Occipital lobe (tissue), 3 donors: ENCODE measurements at places on chromosomes 5 and 9. TPM values are rescaled to one million over a fixed set of nuclear protein-coding genes. Genes with fewer than 3 reads are reported as not detected.
A peak's percentile ranks its signal among the peaks of the same experiment; 100 is the strongest.

DNA sequence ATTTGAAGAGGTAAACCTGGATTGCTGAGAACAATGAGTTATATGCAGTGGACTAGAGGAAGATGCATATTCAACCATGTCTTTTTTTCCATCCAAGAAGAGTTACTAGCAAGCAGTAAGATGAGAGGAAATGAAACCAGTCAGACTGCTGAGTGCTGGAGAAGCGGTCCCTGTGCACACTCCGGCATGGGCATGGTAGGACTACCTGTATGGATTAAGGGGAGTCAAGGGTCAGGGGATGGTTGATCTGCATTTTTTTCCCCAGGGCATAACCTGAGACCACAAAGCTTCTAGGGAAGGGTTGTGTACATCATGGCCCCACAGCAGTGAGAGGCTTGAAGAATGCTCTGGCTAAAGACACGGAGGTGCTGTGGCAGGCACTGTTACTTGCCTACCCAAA lies 76.6 kb upstream of the ZNF169 start:
- DNase-seq = no peak

GRCh38 chr5:88690409-88691229 lies 192.4 kb downstream of the MEF2C start:
- DNase-seq = peak; percentile 82

DNA sequence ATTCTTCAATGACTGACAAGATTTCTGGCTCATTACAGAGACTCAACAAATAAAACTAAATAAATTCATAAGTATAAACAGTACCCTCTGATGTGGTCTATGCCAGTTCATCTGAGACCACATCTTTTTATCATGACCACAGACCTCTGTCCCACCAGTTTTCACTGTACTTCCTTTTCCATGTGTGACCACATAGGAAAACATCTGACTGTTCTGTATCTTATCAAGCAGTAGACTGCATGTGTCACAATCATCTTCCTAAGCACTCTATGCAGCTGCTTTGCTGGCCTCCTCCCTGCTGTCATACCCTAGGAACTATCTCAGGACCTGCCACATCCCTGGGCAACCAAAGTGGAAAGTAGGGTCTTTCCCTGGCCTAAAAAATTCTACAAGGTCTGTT lies 205.0 kb upstream of the ZNF462 start:
- no peak for DNase-seq

- no peak for DNase-seq
These were observed 90.1 kb downstream of the CRB2 start for GRCh38 chr9:123445981-123446610.

GRCh38 chr5:127471211-127471610 lies 46.2 kb upstream of the PRRC1 start:
- no peak for DNase-seq

DNA sequence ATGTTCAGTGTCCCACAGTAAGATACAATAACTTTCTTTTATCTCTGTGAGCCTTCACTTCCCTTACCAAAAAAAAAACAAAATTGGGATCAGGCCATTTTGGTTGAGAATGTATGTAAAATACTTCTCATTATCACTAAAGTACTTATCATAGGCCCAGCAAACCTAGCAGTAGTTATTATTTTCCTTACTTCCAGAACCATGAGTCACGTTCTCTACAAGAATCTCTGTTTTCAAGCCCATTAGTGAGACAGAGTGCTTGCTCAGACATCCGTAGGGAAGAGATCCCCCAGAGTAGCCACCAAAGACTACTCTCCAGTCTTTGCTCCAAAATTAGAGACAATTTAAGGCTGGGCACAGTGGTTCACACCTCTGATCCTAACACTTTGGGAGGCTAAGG lies 103.9 kb upstream of the NR5A1 start:
- no peak for DNase-seq

DNA sequence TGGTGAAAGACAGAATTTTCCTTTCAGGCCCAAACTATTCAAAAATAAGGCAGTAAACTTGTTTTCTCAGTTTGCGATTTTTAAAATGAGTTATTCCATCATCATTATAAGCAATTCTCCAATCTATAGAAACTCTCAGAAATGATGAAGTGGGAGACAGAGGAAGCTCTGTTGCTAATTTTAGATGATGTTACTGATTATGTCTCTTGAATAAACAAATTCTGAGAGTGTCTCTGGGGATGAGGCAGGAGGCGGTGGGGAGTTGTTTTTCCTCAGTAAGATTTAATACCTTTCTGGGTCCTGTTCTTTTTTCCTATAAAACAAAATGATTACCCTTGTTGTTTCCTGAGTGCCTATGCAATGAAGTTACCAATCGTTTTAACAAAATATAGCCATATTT lies 43.9 kb upstream of the TEX48 start:
- no peak for DNase-seq

GRCh38 chr9:77595426-77596095 lies 52.6 kb downstream of the GNA14 start:
- no peak for DNase-seq

GRCh38 chr9:105204416-105204815 lies 40.0 kb upstream of the SLC44A1 start:
- no peak for DNase-seq

- no peak for DNase-seq
These were observed 939.7 kb downstream of the NR2F1-AS1 start for GRCh38 chr5:92641031-92641962.

DNA sequence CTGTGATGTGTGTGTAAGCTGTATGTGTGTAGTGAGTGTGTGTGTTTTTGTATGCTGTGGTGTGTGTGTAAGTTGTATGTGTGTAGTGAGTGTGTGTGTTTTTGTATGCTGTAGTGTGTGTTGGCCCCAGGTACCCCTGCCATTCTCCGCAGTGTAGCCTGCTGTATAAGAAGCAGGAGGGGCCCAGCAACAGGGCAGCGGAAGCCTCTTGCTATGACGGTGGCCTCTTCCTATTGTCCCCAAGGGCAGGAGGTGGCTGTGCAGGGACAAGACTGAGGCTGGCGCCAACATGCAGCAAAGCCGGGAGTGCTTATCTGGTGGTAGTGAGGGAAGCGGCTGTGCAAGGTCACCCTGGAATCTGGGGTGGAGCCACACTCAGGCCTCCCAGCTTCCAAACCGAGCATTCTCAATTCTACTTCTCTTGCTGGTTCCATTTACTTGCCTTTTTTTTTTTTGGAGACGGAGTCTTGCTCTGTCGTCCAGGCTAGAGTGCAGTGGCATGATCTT lies 5.1 kb downstream of the SPAAR start:
- no peak for DNase-seq

GRCh38 chr9:16626577-16627130 lies 243.8 kb downstream of the BNC2 start:
- no peak for DNase-seq

- no peak for DNase-seq
These were observed 109.1 kb downstream of the ALDH1A1 start for GRCh38 chr9:72843520-72844439.

DNA sequence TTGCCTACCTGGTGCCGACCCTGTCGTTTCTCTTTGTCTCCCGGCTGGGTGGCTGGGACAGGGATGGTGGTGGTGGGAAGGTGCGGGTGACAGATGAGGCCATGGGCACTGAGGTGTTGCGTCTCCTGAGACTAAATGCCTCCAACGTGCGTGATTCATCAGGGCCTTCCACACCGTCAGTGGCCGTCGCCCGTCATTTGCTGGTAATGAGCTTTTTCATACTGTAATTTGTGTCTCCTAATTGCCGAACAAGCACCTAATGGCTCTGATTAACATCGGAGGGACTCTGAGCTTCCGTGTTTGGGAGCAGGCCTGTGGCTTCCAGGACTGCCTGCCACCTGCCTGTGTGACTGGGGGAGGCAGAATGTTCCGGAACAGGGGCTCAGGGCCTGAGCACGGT lies 35.2 kb downstream of the RXRA start:
- DNase-seq = no peak

DNA sequence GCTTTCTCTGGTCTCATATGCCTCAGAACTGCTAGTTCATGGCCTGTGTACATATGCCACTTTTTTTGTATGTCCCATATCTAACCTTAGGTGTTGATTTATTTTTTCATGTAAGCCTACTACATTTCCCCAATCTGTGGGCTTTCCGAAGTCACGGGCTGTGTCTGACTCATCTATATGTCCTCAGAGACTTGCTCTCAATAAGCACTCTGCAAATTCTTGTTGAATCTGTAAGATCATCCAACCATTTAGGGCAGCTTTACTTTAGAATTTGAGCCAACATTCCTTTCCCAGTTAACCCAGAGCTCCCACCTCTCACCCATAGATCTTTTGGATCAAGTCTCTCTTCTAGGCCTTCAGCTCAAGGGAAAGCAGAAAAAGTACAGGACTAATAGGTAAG lies 263.4 kb downstream of the SEC61B start:
- DNase-seq = no peak

DNA sequence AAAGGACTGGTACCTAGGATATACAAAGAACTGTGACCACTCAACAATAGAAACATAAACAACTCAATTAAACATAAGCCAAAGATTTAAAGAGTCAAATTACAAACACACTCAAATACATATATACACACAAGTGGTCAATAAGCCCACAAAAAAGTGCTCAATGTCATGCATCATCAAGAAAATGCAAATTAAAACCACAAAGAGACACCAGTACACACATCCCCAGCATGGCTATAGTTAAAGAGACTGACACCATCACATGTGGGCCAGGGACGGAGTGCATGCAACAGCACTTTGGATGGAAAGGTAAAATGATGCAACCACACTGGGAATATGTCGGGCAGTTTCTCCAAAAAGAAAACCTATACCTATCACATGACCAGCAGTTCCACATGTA lies 89.7 kb downstream of the CAAP1 start:
- DNase-seq = no peak

FAM174A gene
- total RNA-seq = 24.5 TPM

SLC36A3 gene
- total RNA-seq = not detected

PRSS3 gene
- total RNA-seq = not detected

PPP2CA gene
- total RNA-seq = 128 TPM

SNCAIP gene
- 48.2 TPM for total RNA-seq

KCNV2 gene
- total RNA-seq = not detected

CBY3 gene
- total RNA-seq = not detected

SAXO1 gene
- not detected for total RNA-seq
